ENCODE measurements at places on chromosomes 11 and 22.

DNA sequence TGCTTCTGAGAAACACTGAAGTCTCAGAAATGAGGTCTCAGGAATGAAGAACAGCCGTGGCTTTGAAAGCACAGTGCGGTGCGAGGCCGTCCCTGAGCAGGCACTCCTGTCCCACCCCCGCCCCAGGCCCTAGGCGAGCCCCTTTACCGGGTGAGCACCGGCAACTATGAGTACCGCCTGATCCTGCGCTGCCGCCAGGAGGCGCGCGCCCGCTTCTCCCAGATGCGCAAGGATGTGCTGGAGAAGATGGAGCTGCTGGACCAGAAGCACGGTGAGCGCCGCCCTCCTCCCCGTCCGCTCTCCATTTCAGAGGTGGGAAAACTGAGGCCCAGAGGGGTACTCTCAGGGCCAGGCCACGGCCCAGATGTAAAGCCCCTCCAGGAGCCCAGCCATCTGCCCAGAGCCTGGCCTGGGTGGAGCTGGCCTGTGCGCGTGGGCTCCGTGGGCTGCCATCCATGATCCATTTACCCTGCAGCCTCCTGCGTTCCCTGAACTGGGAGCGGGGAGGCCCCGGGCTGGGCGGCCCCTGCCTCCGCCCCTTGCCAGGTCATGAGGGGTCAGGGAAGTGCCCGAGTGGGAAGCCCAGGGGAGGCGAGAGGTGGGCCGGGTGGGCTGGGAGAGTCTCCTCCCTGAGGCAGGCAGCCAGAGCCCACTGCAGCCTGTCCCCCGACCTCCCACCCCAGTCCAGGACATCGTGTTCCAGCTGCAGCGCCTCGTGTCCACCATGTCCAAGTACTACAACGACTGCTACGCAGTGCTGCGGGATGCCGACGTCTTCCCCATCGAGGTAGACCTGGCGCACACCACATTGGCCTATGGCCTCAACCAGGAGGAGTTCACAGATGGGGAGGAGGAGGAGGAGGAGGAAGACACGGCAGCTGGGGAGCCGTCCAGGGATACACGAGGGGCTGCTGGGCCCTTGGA lies 9.5 kb downstream of the SLC16A8 start:
- DNase-seq = no peak

DNA sequence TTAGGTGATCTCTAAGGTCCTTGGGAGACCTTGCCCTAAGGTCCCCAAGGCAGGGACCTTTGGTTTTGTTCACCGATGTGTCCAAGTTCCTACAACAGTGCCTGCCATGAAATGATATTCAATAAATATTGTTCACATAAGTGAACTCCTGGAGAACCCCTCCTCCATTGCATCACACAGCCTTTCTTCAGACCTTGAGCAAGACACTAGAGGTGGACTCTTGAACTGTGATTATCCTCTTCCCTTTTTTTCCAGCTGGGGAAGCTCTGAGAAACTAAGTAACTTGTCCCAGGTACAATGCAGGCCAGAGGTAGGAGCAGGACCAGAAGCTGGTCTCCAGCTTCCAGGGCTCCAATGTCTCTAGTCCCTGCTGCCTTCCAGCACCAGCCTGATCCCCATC lies 76.6 kb upstream of the LMO1 start:
- DNase-seq = no peak

- DNase-seq = no peak
Observed at GRCh38 chr11:46916286-46917108, 1.9 kb downstream of the LRP4 start.

DNA sequence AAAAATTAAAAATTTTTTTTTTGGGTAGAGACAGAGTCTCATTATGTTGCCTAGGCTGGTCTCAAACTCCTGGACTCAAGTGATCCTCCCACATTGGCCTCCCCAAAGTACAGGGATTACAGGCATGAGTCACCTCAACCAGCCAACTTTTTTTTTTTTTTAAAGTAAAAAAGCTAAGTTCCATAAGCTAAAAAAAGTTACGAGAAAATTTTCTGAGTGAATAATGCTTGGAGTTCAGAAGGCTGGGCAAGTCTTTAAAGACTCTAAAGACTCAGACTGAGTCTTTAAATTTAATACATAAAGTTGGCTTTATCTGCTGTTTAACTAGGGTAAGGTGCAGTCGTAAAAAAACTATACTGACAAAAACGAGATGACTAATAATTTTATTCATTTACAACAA lies 5.6 kb downstream of the DDX6 start:
- no peak for DNase-seq

GRCh38 chr11:69976794-69977193 lies 101.3 kb upstream of the ANO1 start:
- DNase-seq = no peak

GRCh38 chr22:41343300-41343699 lies 38.4 kb upstream of the TEF start:
- DNase-seq = no peak

- DNase-seq = no peak
Observed at GRCh38 chr11:6270584-6271246, 11.1 kb downstream of the CCKBR start.

- no peak for DNase-seq
Observed at GRCh38 chr11:126318574-126319373, 14.9 kb downstream of the DCPS start.

GRCh38 chr11:692824-693414 lies 2.1 kb downstream of the DEAF1 start:
- no peak for DNase-seq

- DNase-seq = no peak
Observed at GRCh38 chr22:40645579-40646197, 9.2 kb upstream of the MRTFA start.

- no peak for DNase-seq
Observed at GRCh38 chr11:34651551-34651950, 30.7 kb downstream of the EHF start.

- no peak for DNase-seq
Observed at GRCh38 chr22:36055376-36056295, 27.0 kb upstream of the RBFOX2 start.

- DNase-seq = no peak
Observed at GRCh38 chr11:12902791-12903486, 106.2 kb upstream of the RASSF10 start.

DNA sequence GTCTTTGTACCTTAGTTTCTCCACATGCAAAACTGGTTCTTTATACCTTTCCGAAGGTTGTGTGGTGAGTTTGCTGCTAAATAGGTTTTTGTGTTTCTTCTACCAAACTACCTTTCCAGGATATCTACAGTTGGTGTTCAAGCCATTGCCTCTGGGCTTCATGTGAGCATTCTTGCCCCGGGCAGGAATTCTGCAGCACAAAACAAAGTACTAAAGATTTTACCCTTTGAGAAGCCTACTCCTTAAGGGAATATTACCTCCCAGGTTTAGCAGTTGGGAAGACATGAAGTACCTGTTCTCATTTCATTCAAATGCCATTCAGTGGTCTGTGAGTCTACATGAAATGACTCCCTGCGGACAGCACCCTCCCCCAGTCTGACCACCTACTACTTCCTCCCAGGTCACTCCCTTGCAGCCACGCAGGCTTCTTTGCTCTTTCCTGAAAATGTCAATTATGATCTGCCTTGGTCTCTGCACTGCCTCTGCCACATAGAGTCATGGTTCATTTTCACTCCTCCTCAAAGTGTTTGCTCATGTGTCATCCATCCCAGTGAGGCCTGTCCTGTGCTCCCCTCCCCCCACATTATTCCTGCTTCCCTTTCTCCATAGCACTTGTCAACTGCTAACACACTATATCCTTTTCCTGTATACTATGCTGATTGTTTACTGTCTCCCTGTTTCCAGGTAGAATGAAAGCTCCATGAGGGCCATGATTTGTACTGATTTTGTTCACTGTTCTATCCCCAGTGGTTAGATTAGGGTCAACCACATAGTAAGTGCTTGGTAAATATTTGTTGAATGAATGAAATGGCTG lies 36.9 kb downstream of the PACS1 start:
- no peak for DNase-seq

DNA sequence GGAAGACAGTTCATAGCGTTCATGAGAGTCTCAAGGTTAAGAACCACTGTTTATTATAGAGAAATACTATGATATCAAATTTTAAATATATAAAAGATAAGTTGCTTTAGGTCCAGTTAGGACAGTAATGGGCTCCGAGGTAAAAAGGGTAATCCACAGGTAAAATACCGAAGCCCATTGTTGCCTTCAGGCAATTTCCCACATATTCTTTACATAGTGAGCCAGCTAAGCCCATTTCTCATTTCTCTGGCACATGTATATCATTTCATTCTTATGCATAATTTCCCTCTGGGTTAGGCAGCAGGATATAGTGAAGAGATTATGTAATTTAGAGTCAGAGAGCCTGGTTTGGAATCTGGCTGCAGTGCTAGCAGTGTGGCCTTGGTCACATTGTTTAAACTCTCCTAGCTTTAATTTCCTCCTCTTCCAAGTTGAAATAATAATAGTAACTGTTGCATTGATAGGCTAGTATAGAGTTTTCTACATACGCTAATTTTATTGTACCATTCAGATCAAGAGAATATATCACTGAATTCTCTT lies 7.6 kb upstream of the POU2AF1 start:
- no peak for DNase-seq

DNA sequence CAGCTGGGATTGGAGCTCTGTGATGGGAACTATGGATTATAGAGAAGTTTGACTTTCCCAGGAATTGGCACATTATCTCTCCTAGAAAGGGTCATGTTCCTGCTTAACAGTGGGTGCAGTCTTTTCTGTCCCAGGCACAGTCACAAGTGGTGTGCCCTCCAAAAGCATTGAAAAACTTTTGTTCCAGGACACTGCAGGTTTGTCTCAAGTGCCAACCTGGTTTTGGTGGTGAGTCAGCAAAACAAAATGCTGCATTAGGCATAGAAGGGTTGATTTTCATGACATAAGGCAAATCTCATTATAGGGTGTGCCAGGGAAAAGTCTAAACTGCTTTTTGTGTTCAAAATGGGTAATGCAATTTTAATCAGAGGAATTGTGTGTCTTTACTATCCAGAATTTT lies 4.9 kb downstream of the HTATIP2 start:
- DNase-seq = no peak

- peak; percentile 32 for DNase-seq
Observed at GRCh38 chr11:60874421-60875365, 7.4 kb downstream of the ZP1 start.

GRCh38 chr11:106770489-106771085 lies 247.7 kb downstream of the GUCY1A2 start:
- DNase-seq = no peak

- DNase-seq = no peak
Observed at GRCh38 chr22:46528121-46528610, 9.3 kb downstream of the CELSR1 start.

DNA sequence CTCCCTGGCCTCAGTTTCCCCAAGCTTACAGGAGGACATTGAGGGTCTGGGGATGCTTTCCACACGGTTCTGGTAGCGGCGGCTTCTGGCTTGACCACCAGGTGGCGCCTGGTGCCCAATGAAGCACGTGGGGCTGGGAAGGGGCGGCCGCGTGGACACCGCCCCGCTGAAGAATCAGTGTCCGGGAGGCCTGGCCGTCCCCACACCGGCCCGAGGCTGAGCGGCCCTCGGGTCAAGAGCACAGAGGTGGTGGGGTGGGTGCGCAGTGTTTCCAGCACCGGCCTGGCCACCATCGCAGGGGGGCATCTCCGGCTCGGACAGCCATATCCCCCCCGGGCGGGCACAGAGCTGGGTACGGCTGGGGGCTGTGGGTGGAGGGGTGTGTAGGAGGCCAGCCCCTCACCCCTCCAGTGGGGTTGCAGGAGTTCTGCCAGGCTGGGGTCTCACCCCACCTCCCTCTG lies 27.8 kb upstream of the PPARA start:
- peak; percentile 66 for DNase-seq

GRCh38 chr22:50737728-50738648 lies at the start of gene ACR:
TSS of gene ACR (plus strand) at chr22:50738204. CDS start at chr22:50738236, 32 bp downstream.
- no peak for DNase-seq

GRCh38 chr22:34055525-34056200 lies 135.4 kb upstream of the LARGE1 start:
- no peak for DNase-seq

GRCh38 chr11:128294001-128294670 lies 293.2 kb downstream of the ETS1 start:
- no peak for DNase-seq

DNA sequence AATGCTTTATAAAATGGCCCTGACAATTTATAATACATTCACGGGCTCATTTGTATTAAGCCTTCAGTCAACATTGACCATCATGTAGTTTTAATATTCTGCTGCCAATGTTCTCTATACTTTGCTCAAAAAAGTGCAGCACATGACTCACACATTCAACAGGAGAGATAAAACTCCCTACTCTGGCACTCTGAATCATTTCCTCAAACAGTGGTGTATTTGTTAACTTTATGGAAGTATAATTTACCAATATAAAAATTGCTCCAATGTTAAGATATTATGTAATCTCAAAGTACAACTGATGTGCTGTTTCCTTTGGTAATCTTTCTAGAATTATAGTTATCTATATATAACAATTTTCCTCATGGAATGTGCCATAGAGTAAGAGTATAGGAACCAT lies 39.9 kb downstream of the MAML2 start:
- no peak for DNase-seq

DNA sequence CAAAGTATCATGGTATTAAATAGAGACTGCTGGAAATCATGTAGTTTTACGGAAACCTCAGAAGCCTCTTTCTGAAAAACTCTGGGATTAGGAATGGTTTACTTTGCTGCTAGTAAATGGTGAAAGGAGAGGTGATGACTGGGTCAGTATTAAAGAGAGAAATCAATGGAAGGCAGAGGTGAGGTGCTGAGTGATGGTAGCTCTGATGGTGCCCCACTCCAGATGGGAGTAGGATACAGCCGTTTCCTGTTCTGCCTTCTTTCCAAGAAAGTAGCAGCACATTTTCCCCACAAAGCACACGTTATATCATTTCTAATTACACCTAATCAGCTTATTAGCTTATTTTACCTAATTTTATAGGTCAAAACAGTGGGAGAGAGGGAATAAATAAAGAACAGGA lies 267.6 kb upstream of the PITPNB start:
- DNase-seq = no peak

GRCh38 chr11:35089666-35090065 lies 49.3 kb upstream of the CD44 start:
- DNase-seq = no peak

DNA sequence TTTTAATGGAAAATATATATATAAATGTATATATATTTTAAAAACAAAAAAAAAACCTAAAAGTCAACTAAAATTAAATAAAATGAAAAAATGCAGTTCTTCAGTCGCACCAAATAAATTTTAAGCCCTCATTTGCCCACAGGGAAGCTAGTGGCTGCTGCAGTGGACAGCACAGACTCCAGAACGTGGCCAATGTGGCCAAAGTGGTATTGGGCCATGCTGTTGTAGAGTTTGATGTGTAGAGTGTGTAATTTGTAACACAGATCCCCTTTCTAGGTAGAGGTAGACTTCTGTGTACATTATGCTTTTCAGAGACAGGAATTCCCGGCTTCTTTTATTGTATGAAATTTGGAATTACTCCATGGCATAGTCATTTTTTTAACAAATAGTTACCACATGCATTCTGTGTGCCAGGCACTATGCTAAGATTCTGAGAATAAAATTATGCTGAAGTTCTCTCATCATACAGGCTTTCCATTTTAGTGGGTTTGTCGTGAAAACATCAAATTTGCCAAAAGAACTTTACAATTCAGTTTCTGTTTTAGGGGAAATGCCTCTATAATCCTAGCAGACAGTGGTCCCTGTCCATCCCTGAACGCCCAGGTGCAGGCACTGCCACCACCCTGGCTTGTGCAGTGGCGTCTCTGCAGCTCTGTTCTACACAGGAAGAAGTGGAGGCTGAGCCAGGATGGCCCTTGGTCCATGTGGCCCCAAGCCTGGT lies 68.5 kb downstream of the MED15 start:
- DNase-seq = no peak

- no peak for DNase-seq
Observed at GRCh38 chr11:8258289-8258688, 5.4 kb downstream of the LMO1 start.
